ENCODE measurements at places on chromosomes 7 and 10.

- DNase-seq: no peak
These were observed 20.6 kb upstream of the FKBP9 start for GRCh38 chr7:32936689-32937088.

DNA sequence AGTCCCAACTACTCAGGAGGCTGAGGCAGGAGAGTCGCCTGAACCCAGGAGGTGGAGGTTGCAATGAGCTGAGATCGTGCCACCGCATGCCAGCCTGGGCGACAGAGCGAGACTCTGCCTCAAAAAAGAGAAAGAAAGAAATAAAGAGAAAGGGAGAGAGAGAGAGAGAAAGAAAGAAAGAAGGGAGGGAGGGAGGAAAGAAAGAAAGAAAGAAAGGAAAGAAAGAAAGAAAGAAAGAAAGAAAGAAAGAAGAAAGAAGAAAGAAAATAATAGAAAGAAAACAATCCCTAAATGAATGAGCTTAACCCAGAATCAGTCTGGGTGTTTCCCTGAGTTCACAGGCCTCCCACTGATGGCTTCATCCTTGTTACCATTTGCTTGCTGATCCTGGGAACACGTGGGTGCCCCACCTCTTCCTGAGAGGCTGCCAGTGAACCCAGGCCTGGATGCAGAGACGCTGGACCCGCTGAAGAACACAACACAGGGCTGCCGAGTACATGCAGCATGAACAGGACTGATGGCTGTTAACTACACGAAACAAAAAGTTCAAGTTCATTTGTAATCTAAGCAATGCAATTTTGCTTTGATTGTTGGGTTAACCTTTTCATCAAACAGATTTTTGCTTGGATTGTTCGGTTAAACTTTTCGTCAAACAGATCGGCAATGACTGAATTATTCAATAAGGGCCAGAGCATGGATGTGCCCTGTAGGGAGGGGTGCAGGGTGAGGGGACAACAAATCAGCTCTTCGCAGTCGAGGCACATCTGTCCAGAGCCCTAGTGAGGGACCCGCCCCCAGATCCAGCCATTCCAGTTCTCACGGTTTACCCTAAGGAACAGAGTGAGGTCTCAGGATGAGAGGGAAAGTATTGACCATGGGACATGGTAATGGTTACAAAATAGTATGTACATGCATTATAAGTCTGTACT, 11.5 kb downstream of the NPFFR1 start:
- DNase-seq: no peak

GRCh38 chr10:68135922-68136792, 26.9 kb downstream of the MYPN start:
- DNase-seq: no peak

DNA sequence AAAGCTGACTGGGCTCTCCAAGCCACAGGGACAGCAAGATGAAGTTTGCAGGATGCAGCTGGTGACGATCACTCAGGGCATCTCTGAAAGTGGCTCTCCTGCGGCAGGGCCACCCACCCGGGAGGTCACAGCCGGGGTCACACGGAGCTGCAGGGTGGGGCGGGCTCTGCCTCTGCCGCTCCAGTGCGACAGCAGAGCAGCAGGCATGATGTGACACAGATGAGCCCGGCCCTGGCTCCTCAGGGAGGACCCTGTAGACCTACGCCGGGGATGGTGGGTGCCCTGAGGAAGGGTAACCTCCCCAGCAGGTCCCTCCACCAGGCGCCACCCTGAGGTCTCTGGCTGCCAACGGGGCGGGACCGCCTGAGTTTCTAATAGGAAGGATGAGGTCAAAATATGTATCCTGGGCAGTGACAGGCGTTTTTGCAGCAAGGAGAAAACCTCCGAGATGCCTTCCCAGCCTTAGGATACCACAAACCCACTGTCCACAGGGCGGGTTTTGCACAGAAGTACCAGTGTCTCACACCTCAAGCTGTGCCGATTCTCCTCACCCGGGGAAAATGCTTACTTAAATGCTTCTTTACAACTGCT, 114.8 kb upstream of the DIP2C start:
- no peak for DNase-seq

DNA sequence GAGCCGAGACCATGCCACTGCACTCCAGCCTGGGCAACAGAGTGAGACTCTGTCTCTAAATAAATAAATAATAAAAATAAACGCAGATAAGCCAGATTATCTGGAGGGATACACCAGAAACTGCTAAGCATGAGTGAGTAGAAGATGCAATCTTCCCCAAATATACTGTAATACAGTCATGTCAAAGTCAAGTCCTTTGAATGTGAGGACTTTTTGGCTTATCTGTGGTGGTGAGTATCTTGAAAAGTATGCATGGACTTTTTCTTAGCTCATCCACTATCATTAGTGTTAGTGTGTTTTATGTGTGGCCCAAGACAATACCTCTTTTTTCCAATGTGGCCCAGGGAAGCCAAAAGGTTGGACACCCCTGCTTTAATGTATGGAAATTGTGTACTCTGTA, 44.7 kb upstream of the PITRM1 start:
- no peak for DNase-seq

DNA sequence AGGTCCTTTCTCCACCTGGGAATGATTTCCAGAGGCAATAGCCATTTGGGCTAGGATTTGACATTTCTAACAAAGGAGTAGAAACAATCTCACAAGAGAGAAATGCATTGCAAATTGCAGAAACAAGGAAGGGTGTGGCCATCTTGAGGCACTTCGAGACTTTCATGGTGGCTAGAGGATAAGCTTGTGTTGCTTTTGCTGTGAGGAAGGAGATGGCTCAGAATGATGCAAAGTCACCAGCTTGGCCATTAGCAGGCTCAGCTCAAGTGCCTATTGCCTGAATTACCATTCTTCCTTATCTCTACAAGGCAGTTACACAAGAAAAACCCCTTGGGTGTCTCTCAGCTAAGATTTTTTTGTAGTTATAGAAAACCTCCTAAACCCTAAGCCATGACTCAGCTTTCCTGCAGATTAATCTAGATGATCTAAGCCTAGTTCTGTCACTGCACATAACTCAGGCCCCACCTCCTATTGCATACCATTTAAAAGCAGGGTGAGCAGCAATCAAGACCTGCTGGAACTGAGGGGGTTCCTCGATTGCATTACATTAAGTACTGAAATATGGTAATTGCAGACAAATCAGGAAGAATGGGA, 683.1 kb downstream of the NRG3 start:
- DNase-seq: no peak

DNA sequence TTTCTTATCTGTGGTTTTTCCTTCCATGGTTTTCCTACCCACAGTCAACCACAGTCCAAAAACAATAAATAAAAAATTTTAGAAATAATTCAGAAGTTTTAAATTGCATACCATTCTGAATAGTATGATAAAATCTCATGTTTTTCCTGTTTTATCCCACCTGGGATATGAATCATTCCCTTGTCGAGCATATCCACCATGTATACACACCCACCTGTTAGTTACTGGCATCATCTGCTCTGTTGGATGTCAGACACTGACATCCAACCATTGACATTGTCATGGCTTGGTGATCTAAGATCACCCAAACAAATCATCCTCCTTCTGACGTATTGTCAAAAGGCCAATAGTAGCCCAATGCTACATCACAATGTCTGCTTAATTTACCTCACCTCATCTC, 749.8 kb downstream of the TNS3 start:
- DNase-seq: no peak

GRCh38 chr10:72063703-72064391, 24.5 kb downstream of the SPOCK2 start:
- DNase-seq: no peak

DNA sequence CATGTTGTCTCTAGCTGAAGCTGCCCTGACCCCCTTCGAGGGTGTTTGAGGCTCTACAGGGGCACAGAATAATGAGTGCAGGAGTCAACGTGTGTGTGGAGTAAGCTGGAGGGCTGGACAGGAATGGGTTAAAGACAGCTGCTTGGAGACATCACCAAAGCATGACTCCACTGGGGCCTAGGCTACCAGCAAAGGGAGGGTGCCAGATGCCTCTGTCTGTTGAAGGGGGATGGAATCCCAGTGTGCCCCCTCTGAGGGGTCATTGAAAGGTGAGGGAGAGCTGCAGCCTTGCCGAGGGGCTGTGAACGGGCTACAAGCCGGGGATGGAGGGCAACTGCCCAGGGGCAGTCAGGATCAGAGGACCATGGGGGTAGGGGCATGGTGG, 51.7 kb upstream of the PODXL start:
- no peak for DNase-seq

DNA sequence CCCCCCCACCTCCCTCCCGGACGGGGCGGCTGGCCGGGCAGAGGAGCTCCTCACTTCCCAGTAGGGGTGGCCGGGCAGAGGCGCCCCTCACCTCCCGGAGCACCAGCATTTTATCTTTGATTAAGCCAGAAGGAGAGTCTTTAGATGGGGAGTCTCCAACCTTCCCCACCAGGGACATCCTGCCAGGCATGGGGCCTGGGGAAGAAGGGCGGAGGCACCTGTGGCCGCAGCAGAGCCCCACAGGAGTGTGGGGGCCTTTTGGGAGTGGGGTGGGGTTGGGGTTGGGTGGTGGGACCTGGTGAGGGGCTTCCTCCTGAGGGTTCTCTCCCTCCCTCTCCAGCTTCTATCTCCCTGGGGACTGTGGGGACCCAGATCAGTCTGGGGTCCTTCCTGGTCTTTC, 18.2 kb downstream of the ZNF783 start:
- DNase-seq: no peak

DNA sequence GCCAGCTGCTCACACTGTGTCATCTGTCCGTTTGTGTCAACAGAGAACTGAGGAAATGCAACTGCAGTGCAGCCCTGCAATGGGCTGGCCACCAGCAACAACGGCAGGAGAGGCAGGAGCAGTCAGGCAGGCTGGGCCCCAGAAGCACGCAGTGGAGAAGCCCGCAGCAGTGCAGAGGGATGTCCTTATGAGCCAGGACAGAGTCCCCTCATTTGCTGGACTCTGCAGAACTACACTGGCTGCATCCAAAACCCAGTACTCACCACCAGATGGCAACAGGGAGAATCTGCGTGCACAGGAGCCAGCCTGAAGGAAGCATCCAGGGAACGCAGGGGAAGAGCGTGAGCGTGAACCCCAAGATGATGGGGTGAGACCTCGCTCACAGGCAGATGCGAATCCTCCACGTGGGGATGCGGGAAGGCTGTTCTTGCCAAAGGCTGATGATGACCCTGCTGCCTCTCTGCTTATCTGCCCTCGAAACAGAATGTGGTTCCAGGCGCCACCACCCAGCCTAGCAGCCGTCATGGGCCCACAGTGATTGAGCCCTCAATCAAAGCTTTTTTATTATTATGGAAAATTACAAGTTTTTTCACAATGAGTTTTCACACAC, 232.1 kb downstream of the PTPRN2 start:
- DNase-seq: no peak

- DNase-seq: no peak
These were observed 215.7 kb downstream of the USP6NL start for GRCh38 chr10:11395581-11396310.

- DNase-seq: no peak
These were observed 1.2 kb downstream of the FGF8 start for GRCh38 chr10:101774589-101775272.

DNA sequence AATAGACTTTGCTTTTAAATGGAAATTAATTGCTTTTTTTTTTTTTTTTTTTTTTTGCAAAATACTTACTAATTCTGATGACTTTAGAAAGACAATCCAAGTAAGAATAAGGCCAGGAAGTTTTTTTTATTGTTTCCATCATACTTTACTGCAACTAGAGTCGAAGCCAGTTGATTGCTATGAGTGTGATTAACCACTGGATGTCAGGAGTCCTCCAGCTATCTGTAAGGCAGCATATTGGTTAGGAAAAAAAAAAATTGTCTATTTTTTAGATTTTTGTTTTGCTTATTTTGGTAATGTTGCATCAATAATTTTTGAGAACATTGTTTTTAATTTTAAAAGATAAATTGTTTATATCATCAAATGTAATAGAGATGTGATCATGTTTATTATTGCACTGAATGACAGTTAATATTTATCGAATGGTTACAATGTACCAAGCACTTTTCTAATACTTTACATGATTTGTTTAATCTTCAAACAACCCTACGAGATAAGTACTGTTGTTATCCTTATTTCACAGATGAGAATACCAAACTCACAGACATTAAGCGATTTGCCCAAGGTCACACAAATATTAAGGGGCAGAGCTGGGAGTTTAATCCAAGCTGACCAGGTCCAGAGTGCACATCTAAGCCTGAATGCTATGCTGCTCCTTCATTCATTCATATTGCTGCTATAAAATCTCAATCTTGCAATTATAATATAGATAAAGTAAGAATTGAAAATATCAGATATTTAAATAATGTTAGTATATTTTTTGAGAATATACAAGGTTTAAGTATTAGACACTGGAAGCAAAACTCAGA, 19.9 kb upstream of the LMOD2 start:
- DNase-seq: no peak

DNA sequence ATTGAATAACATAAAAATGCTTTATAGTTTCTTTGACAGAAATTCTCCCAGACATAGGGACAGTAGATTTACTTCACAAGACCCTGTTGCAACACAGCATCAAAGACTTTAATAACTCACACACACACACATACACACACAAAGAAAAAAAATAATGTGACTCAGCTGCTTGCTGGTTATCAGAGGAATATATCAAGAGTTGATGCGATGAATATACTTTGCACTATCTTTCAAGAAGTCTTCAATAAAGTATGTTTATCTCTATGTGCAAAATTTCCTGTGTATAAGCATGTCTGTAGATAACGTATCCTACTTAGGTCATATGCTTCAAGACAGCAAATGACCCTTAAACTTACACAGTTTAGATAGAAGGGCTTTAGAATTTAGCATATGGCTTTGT, 243.1 kb downstream of the ARL4A start:
- DNase-seq: no peak

GRCh38 chr7:5709347-5709950, 72.0 kb downstream of the RNF216 start:
- no peak for DNase-seq

DNA sequence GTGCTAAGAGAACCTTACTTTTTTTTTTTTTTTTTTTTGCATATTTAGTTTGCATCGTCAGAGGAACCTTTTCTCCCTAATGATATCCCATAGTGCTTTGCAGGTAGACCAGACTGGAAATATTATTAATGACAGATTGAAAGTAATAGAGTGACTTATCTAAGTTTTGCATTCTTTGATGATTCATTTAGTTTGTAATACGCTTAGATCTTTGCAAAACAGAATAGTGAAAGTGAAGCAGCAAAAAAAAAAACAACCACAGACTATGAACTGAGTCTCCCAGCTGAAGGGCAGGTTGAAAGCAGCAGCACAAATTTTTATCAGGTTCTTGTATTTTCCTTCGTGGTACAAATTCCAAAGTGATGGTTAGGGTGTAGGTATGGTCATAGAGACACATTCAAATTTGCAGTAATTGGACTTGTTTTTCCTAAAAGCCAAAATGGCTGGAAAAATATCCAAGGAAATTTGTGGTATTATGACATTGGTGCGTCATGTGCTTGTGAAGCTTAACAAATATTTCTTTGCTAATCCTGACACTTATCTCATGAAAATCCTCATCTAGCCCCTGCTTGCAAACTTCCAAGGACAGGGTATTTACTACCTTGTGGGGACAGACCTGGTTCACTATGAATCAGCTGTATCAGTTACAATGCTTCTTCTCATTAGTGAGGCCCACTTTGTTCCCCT, 81.8 kb upstream of the CREB5 start:
- no peak for DNase-seq
